Activated CD8-positive, alpha-beta memory T cell treated with anti-CD3 and anti-CD28 coated beads for 1 hour (primary cell): ENCODE measurements at places on chromosomes 3 and 15.

DNA sequence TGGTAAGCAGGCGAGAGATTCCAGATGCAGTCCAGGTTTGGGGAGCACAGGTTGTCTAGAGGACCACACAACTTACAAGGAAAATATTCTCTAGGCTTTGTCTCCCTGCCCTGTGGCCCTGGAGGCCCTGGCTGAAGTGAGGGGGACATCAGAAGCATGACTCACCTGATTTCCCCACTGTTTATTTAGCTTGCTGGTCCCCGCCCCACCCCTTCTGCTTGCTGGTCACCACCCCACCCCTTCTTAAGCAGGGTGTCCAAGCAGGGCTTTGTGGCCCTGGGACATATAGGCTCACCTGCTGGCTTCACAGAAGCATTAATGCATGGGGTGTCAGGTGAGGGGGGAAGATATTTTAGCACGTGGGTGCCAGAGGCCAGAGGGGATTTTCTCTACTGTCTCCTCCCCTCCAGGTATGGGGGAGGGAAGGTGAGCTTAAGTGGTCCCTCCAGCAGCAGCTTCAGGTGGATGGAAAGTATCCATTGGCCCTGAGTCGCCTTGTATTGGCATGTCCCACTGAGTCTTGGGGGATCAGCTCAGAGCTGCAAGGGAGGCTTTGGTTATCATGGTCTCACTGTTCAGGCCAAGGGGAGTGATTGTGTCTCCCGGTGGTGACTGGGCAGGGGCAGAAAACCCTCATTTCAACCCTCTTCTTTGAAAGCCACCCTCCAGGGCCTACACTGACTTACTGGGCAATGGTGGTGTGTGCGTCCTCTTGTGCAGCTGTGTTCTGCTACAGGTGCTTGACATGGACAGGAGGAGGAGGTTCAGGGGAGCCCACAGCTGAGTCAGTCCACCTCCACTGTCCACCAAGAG, 49.8 kb downstream of the GASK1A start:
- no peak for DNase-seq

GRCh38 chr15:74332011-74332410, 35.4 kb downstream of the CYP11A1 start:
- DNase-seq, result no peak

- DNase-seq, result no peak
Measured at GRCh38 chr3:180913581-180914404, 1.3 kb downstream of the FXR1 start.

- DNase-seq, result no peak
Measured at GRCh38 chr15:51550841-51551240, 71.7 kb downstream of the DMXL2 start.

DNA sequence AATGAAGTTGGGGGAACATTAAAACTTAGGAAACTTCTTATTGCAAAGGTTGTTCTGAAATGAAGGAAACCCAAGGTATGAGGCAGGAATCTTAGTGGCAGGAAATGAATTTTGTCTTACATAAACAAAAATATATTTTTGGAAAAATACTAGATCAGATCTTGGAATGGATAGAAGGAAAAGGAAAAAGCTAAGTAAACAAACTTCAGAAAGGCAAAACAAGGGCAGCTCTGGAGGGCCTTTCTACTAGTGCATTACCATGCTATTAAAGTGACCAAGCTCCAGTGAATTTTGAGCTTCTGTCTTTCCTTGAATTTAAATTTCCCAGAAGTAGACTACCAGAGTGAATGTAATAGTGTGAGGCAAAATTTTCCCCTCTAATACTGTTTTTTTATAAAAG, 13.6 kb downstream of the ARL6 start:
- DNase-seq, result no peak

- peak; percentile 5 for DNase-seq
Measured at GRCh38 chr3:87260270-87260669, 16.1 kb downstream of the POU1F1 start.

GRCh38 chr3:124492824-124493223, 237.4 kb upstream of the UMPS start:
- DNase-seq, result no peak

GRCh38 chr15:65081758-65082157, 5.2 kb downstream of the KBTBD13 start:
- no peak for DNase-seq

DNA sequence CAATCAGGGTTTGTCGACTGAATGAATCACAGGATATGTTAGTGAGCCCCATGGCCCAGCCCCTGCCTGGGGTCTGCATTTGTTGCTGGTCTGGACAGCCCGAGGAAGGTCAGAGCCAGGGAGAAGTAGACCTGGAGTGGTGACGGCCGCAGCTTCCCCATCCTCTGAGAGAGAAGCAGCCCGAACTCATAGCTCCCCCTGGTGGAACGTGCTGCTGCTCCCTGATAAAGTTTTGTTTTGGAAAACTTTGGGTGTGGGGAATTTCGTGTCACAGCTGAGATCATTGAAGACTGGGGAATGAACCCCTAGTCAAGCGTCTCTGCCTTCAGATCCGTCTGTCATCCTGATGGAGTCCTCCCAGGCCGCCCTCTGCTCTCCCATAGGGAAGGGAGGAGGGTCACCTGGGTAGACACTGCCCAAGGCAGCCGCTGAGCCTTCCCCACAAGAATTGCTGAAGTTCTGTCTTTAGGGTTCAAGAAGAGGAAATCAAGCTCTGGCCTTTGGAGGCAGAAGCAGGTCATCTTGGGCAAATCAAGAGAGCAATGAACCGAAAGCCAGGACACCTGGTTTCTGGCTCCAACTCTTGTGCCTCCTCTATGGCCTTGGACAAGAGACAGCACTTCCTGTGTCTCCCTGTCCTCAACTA, 60.5 kb downstream of the GLDN start:
- DNase-seq, result no peak

- DNase-seq, result no peak
Measured at GRCh38 chr15:41284427-41285177, 47.8 kb downstream of the OIP5 start.

DNA sequence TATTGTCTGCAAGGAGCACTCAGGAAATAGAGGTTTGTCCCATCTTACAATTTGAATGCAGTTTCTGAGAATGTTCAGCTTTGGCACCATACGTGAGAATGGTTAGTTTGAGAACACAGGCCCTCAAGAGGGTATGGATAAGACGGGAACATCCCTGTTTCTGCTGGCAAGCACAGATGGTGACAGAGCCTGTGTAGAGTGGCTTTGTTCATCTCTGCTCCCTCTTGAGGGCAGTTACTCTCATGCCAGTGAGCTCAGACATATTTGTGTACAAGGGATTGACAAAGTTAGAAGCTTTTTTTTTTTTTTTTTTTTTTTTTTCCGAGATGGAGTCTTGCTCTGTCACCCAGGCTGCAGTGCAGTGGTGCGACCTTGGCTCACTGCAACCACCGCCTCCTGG, 71.5 kb upstream of the FILIP1L start:
- DNase-seq, result no peak

- no peak for DNase-seq
Measured at GRCh38 chr3:156492801-156493261, 62.1 kb downstream of the SSR3 start.

DNA sequence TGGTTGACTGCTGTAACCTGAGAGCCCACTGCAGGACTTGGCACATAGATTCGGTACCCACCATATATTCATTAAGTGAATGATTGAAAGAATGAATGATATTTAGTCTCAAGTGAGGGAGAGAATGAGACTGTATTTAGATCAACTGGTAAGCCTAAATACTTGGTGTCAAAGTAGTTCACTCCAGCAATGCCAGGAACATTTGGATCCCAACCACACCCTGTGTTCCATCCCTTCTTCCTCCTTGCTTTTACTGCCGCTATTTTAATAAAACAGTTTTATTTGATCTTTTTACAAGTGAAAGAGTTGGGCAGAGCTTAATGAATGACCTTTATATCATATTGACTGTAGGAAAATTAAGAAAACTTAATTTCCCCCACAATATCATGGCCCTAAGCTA, 473.6 kb upstream of the CBLB start:
- DNase-seq, result no peak

GRCh38 chr15:83081256-83082014, 14.4 kb upstream of the BTBD1 start:
- no peak for DNase-seq

- DNase-seq, result peak; percentile 2
Measured at GRCh38 chr15:84955089-84955848, 26.4 kb upstream of the PDE8A start.

DNA sequence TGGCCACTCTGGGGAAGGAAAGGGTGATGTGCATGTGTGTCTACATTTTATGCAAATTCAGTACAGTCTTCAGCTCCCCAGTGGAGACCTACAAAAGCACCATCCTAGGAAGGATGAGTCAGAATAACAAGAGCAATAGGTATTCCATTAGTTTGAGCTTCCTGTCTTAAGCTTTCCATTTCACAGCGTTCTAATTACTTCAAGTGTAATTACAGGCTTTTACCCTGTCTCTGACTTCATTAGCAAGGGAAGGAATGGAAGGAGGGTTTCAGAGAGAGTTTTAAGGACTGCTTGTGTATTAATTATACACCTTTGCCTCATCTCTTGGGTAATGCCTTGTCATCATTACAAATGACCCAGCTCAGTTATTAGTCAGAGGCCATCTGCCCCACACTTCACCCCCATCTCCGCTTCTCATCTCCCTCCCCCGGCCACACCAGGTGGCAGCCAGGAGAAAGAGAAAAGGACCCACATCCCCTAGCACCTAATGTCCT, 202.8 kb upstream of the MRPL3 start:
- no peak for DNase-seq

DNA sequence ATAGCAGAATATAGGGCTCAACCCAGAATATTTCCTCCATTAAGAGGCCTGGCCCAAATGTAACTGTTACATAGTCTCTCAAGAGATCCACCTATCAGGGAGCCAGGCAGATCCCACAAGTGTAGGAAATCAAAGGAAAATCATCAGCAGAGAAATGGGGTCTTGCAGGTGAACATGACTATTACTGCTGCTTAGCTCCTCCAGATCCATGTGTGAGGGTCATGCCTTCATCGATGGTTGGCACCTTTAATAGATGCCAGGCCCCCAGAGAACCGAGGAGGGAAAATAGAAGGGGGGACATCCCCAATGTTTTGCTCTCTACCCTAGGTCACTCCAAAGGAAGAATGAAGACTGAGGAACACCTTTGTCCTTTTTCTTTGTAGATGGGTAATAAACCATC, 1029.9 kb upstream of the CADM2 start:
- no peak for DNase-seq

- DNase-seq, result no peak
Measured at GRCh38 chr3:20574746-20575145, 388.7 kb upstream of the SGO1 start.

- DNase-seq, result no peak
Measured at GRCh38 chr3:128541246-128541645, 48.2 kb upstream of the GATA2 start.

DNA sequence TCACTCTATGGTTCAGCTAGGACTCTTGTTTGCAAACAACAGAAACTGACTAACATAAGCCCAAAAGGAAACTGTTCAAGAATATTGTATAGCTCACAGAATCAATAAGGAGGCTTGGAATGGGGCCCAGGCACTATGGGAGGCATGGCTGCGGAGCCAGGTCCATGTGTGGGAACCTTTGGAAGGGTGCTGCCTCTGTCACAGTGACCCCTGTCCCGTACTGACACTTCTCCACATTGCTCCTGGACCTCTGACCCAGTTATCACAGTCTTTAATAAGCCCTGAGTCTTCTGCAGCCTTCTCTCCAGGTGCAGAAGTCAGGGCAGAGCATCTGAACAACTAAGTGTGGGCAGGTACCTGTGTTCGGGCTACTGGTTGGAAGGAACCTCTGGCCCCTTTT, 121.8 kb downstream of the ITPR1 start:
- DNase-seq, result no peak

DNA sequence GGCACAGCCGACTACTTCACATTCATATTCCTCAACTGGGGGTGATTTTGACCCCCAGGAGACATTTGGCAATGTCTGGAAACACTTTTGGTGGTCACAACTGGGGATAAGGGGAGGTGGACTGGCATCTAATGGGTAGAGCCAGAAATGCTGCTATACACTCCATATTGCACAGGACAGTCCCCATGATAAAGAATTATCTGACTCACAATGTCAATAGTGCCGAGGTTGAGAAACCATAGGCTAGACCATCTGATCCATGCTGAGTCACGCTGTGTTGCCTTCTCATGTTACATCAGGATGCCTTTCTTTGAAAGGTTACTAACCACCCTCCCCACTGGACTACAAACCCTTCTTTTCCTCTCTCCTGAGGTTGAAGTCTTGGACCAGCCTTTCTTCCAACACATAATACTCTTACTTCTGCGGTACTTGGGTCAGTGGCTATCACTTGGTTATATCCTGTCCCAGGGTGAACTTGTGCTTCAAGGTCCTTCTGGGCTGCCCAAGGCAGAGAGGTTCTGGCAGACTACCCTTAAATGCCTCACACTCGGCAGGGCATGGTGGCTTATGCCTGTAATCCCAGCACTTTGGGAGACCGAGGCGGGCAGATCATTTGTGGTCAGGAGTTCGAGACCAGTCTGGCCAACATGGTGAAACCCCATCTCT, 68.8 kb downstream of the CTNNB1 start:
- DNase-seq, result no peak

DNA sequence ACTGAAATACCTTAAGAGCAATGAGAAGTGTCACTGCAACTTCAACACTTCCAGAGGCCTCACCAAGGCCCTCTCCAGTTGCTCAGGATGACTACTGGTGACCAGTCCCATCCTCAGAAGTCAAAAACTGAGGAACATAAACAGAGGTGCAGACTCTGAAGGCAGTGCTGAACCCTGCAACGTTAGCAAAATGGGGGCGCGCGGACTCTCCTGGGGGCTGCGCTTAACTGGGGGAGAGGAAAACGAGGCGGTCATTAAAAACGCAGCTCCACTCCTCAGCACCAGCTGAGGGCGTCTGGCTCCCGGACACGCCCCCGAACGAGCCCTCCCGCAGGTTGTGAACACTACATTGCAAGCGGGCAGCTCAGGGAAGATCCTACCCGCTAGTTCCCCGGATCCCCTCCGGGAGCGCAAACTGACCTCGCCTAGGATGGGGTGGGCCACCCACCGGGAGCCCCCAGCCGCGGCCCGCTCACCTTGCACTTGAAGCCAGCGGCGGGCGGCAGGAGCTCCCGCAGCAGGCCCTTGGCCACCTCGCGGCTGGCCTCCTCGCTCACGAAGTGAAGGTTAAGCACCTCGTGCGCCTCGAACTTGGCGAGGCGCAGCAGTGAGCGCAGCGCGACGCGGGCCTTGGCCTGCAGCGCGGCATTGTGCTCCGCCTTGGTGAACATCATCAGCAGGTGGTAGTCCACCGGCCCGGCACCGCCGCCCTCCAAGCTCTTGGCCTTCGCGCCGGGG, 711 bp downstream of the XXYLT1 start:
- no peak for DNase-seq

- no peak for DNase-seq
Measured at GRCh38 chr15:60679256-60679655, 200.3 kb upstream of the ICE2 start.

DNA sequence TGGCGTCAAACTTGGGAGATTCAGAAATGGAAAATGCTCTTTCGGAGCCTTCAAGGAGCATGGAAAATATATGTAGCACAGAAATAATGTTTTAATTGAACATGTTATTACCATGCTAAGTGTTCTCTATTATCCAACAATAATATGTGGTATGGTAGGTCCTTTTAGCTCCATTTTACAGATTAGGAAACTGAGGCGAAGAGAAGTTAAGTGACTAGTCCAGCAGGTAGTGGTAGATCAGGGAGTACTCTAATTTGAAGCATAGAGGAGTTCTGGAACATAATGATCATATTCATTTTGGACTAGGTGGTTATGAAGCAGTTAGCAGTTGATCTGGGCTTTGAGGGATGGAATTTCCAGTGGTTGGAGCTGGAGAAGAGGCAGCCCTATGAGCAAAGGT, 1.1 kb downstream of the CMC1 start:
- DNase-seq, result no peak
